ENCODE measurements at places on chromosomes 5 and 9. TPM values are rescaled to one million over a fixed set of nuclear protein-coding genes. Genes with fewer than 3 reads are reported as not detected.

Gene LAMC3
- 0.43 TPM for total RNA-seq

Gene MROH2B
- total RNA-seq = not detected

Gene PCDHGA2
- 2.6 TPM for total RNA-seq

Gene SCGB3A2
- total RNA-seq = not detected

Gene RAB3C
- not detected for total RNA-seq

Gene AIF1L
- 0.43 TPM for total RNA-seq

Gene FAF2
- 37.0 TPM for total RNA-seq

Gene ZNF366
- under 0.01 TPM for total RNA-seq

Gene LOX
- 91.1 TPM for total RNA-seq

Gene TICAM2
- 7.1 TPM for total RNA-seq

Gene FBN2
- total RNA-seq = 81.6 TPM

Gene IFNA13
- not detected for total RNA-seq

Gene FRMPD1
- under 0.01 TPM for total RNA-seq

Gene LHX6
- not detected for total RNA-seq

Gene CD72
- 0.86 TPM for total RNA-seq

Gene SMIM33
- total RNA-seq = not detected

Gene TMEM174
- not detected for total RNA-seq

Gene N4BP3
- 0.43 TPM for total RNA-seq

Gene IFNA7
- total RNA-seq = not detected

Gene IFNB1
- total RNA-seq = not detected

Gene LHFPL2
- 44.1 TPM for total RNA-seq

Gene HK3
- not detected for total RNA-seq

Gene UBE2QL1
- total RNA-seq = not detected

Gene PAX5
- total RNA-seq = not detected

Gene POMT1
- total RNA-seq = 36.3 TPM

Gene TSSK1B
- total RNA-seq = 0.64 TPM

Gene NR6A1
- under 0.01 TPM for total RNA-seq

Gene RAD1
- total RNA-seq = 68.7 TPM

Gene QRFP
- not detected for total RNA-seq

Gene NAIP
- total RNA-seq = 6.4 TPM

Gene MSX2
- total RNA-seq = 0.32 TPM

Gene LCN1
- not detected for total RNA-seq

Gene ERCC8
- 18.0 TPM for total RNA-seq

Gene TGFBI
- total RNA-seq = 496 TPM

Gene FAM221B
- not detected for total RNA-seq

Gene FOXD4L6
- total RNA-seq = under 0.01 TPM

Gene GDA
- 0.97 TPM for total RNA-seq

Gene ADRA1B
- total RNA-seq = 0.43 TPM

Gene PCDHB14
- 0.43 TPM for total RNA-seq

Gene IFNA21
- total RNA-seq = not detected

Gene PCDHGA9
- total RNA-seq = 4.7 TPM

Gene PROP1
- total RNA-seq = not detected

Gene BTNL3
- not detected for total RNA-seq

Gene DOCK2
- total RNA-seq = 7.3 TPM

Gene PTGDS
- 10.8 TPM for total RNA-seq

Gene CCDC171
- 2.3 TPM for total RNA-seq

Gene POLK
- total RNA-seq = 33.8 TPM

Gene OLFML2A
- 5.5 TPM for total RNA-seq

Gene MTAP
- 36.7 TPM for total RNA-seq

Gene ROR2
- total RNA-seq = 5.2 TPM

Gene OR2V2
- not detected for total RNA-seq

Gene PCDHGB4
- 11.0 TPM for total RNA-seq

Gene AGTPBP1
- 5.5 TPM for total RNA-seq

Gene PCSK1
- total RNA-seq = under 0.01 TPM

Gene TRIM7
- total RNA-seq = 2.2 TPM

Gene FSTL4
- total RNA-seq = under 0.01 TPM

Data from fibroblast of villous mesenchyme (primary cell).